CD4-positive, alpha-beta T cell treated with Interleukin-21 for 1 hour (primary cell): ENCODE measurements at places on chromosomes 16 and 17.

DNA sequence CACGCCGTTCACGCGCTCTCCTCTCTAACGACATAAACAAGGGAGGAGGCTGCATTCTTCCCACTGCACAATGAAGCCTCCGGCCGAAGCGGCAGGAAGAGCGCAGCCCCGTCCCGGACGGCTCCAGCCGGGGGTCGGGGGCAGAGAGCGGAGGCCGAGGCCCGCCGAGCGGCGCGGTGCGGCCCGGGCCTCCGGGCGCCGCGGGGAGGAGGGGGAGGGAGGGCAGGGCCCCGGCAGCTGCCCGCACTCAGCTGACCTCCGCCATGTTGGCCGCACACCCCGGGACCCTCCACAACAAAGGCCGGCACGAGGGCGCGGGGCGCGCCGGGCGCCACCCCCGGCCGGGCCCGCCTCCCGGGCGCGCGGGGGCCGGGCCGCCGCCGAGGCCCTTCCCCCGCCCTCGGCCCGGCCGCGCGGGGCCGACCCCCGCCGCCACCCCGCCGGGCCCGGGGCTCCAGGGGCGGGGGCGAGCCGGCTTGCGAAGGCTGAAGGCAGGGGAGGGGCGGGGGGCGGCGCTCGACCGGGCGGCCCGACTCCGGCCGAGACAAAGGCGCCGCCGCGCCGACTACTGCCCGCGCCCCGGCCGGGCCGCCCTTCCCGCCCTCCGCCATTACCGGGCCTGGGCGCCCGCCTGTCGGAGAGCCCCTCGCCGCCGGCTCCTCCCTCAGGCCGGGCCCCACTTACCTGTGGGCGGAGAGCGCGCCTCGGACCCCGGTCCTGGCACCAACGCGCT, 527 bp downstream of the SIAH1 start:
- DNase-seq, result peak; percentile 52

DNA sequence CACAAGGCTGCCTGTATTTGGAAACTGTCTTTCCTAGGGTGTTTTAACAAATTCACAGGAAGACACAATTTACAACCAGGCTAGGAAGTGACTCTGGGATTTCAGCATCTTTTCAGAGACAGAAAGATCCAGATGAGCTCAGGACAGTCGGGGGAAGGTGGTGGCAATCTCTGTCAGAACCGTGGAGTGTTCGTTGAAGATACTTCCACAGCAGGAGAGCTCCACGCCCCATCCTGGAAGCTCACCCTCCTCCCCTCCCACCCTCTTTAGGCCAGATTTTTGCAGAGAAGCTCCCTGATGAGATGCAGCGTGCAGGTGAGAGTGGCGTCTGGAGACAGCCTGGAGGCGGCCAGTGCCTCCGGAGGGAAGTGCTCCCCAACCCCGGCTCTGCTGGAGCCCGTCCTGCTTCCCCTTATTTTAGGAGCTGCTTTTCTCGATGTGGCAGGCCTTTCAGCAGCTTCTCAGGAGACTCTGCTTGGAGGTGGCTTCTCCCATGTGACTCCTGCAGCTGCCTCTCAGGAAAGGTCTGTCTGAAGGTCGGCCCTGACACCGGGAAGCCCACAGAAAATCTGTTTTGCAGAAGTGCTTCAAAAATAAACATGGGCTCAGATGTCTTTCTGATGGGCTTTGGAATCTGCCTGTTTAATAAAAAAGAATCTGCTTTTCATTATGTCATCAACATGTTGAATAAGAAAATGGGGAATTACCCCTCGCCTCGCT, 186.4 kb upstream of the CHMP6 start:
- DNase-seq, result no peak

DNA sequence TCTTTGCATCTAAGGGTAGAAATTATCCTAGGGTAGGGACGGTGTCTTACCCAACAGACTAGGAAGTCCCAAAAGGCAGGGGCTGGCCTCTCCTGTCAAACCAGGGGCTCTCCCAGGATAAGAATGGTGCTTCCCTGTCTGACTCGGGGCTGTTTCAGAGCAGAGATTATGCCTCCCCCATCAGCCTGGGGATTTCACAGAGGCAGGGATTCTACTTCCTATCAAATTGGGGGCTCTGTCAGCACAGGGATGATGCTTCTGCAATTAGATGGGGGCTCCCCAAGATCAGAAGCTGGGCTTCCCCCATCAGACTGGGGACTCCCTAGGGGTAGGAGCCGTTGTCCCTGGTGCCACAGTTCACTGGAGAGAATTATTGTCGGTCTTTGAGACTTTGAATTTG, 2.3 kb downstream of the NXPH3 start:
- no peak for DNase-seq

GRCh38 chr16:84611041-84611440, 6.8 kb downstream of the COTL1 start:
- DNase-seq, result no peak

- DNase-seq, result no peak
Measured at GRCh38 chr16:86398201-86398600, 112.1 kb upstream of the FOXF1 start.
